ENCODE measurements at places on chromosomes 1 and 21. TPM values are rescaled to one million over a fixed set of nuclear protein-coding genes. Genes with fewer than 3 reads are reported as not detected.

Gene AMPD1
- total RNA-seq, result not detected

Gene RHEX
- not detected for total RNA-seq

Gene PLEKHN1
- total RNA-seq, result 4.1 TPM

Gene CYP2J2
- 0.61 TPM for total RNA-seq

Gene COL24A1
- 0.04 TPM for total RNA-seq

Gene C1orf52
- total RNA-seq, result 25.4 TPM

Gene APOBEC4
- not detected for total RNA-seq

Data from A375 (cell line).